Naive thymus-derived CD8-positive, alpha-beta T cell (primary cell): ENCODE measurements at places on chromosomes 11 and 22. TPM values are rescaled to one million over a fixed set of nuclear protein-coding genes. Genes with fewer than 3 reads are reported as not detected.

ALDH3B2 gene
- total RNA-seq, result not detected

PTPRJ gene
- 21.7 TPM for total RNA-seq

DNA sequence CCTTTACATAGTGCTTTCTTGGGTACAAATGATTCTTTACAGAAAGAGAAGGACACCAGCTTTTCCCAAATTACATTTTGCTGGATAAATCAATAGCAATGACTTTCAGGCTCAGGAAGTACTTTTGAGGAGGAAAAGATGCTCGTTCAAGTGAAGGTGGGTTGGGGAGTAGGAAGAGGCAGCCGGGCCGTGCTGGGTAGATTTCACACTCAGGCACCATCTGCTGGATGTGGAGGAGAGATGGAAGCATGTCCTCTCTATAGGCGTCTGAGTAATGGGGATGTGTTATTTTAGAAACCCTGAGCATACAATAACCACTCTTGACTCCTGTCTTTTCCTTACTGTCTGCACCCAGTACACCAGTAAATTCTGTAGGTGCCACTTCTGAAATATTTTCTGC, 152.3 kb upstream of the LARGE1 start:
- no peak for DNase-seq

DNA sequence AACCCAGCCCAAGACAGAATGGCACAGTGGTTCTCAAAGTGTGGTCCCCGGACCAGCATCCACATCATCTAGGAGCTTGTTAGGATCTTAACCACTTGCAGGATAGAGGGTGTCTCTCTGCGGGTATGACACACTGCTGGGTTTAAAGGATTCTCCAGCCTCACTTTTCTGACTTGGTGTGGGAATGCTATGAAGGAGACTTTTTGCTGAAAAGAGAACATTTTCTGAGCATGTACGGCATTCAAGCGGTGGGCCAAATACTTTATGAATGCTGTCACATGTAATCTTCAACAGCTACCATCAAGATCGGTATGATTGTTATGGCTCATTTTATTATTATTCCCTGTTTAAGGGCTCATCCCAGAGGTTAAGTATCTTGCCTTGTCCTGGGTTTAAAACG, 1.8 kb upstream of the CD82 start:
- no peak for DNase-seq

- DNase-seq, result no peak
Observed at GRCh38 chr22:45083659-45084305, 74.0 kb upstream of the PHF21B start.

DNA sequence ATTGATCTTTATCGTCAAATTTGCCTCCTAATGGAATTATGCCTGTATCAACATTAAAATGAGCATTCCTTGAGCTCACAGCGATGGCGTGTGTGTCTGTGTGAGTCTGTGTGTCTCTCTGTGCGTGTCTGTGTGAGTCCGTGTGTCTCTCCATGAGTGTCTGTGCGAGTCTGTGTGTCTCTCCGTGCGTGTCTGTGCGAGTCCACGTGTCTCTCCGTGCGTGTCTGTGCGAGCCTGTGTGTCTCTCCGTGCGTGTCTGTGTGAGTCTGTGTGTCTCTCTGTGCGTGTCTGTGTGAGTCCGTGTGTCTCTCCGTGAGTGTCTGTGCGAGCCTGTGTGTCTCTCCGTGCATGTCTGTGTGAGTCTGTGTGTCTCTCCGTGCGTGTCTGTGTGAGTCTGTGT, 326.5 kb upstream of the B3GAT1 start:
- DNase-seq, result no peak
